ENCODE measurements at places on chromosomes 12 and 14. TPM values are rescaled to one million over a fixed set of nuclear protein-coding genes. Genes with fewer than 3 reads are reported as not detected.
A peak's percentile ranks its signal among the peaks of the same experiment; 100 is the strongest.

PTGER2 gene
- 17.3 TPM for total RNA-seq

KRT6C gene
- not detected for total RNA-seq

PAPLN gene
- 0.19 TPM for total RNA-seq

TAPBPL gene
- 30.0 TPM for total RNA-seq

B3GNT4 gene
- total RNA-seq, result 0.43 TPM

ADGRD1 gene
- 0.45 TPM for total RNA-seq

GAS2L3 gene
- total RNA-seq, result not detected

SSTR1 gene
- not detected for total RNA-seq

DNA sequence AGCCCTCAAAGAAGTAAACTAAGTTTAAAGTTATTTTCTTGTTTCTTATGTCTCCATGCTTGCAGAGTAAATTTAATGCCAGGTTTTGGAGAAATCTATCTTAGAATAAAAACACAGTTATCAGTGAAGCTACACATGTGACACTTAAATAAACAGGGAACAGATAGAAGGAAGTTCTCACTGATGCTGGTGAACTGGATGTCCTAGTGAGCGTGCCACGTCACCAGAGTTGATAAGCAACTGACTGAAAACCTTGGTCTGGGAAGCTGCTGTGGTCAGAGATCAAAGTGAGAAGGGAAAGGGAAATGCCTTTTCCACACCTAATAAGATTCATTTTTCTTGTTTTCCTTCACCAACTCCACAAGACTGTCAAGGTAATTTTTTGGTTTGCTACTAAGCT lies 74.8 kb upstream of the PCED1B start:
- no peak for DNase-seq

GRCh38 chr12:76644950-76645349 lies 85.4 kb upstream of the OSBPL8 start:
- DNase-seq, result no peak

GRCh38 chr14:75069811-75070145 lies 337 bp downstream of the ZC2HC1C start:
- DNase-seq, result no peak

DNA sequence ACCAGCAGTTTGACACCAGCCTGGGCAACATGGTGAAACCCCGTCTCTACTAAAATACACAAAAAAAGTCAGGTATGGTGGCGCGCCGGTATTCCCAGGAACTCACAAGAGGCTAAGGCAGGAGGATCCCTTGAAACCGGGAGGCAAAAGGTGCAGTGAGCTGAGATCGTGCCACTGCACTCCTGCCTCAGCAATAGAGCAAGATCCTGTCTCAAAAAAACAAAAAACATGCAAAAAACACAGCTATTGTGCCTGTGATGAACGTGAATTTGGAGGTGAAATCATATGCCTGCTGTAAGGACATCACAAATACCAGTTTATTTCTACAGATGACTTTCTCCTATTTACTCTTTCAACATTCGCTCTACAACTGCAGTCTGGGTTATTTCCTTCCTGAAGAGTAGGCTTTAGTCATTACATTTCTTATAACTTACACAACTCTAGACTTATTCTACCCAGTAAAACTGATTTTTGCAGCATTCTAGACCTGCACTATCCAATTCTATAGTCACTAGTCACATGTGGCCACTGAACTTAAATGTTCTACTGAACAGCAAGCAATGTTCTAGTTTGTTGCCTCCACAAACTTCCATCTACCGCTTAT lies 48.3 kb downstream of the HNRNPC start:
- no peak for DNase-seq

DNA sequence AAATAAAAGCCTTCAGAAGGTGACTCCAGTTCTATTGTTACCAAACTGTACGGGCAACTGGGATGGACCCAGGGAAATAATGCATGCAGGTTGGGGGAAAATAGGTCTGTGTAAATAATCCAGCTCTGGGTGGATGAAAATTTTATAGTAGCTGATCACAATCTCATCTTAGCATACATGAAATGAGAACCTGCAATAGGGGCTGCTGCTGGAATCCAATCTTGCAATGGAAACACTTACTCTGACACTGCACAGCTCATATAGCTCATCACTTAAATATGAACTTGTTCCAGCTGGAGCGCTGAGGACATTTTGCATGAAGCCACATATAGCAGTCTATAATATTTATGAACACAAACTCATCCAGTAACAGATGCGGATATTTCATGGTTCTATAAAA lies 40.1 kb upstream of the GAS2L3 start:
- no peak for DNase-seq

DNA sequence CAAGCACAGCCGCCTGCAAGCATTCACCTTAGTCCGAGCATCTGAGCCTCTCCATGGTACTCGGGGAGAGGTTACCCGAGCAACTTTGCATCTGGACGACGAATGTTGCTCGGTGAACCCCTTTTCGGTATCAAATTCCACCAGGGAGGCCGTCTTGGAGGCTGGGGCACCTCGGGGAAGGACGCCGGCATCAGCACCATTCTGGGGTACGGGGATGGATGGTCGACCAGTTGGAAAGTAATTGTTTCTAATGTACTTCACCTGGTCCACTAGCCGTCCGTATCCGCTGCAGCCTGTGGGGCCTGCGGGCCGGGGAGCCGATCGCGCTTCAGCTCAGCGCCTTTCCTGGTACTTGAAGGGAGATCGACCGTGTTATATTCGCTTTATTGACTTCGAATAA lies 161.7 kb upstream of the RTL1 start:
- DNase-seq, result no peak

GRCh38 chr14:72013721-72014345 lies 81.6 kb downstream of the RGS6 start:
- no peak for DNase-seq

DNA sequence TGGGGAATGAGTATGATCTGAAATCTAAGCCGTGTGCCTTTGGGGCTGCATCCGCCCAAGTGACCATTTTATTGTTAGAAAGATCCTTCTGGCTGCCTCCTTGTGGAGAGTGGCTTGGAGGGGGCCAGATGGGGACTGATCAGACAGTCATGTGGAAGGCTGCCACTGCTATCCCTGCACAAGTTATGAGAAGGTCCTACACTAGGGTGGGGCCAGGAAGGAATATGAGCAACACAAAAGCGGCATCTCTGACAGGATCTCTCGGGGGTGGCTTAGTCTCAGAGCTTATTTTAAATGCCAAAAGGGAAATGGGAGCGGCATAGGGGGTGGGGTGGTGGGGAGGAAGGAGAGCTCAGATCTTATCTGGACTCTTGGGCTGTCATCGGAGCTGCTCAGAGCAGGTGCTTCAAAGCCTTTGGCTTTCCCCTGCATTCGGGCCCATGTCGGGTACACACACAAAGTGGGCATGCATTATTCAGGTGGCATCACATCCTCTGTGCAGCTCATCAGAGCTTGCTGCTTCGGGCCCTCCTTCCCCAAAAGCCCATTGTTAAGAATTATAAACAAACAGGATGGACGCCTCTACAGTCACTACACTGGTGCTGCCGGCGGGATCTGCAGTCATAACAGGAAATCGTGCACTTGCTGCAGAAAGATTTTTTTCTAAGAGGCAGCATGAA lies 805.4 kb downstream of the VRK1 start:
- DNase-seq, result peak; percentile 47

DNA sequence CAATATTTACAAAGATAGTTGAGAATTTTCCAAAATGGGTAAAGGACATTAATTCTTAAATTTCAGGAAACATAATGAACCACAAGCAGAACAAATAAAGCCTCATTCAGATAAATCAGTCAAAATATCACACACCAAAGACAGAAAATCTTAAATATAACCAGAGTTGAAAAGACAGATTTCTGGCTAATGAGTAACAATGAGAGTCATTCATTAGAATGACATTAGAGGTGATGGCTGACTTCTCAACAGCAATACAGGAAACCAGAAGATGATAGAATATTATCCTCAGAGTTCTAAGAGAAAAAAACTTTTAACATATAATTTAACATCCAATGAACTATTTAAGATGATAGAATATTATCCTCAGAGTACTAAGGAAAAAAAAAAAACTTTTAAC lies 124.2 kb downstream of the DENND5B start:
- DNase-seq, result no peak

- no peak for DNase-seq
Measured at GRCh38 chr14:99841436-99842071, 48.3 kb downstream of the EML1 start.

GRCh38 chr12:91851741-91852477 lies 293.7 kb downstream of the BTG1 start:
- no peak for DNase-seq

DNA sequence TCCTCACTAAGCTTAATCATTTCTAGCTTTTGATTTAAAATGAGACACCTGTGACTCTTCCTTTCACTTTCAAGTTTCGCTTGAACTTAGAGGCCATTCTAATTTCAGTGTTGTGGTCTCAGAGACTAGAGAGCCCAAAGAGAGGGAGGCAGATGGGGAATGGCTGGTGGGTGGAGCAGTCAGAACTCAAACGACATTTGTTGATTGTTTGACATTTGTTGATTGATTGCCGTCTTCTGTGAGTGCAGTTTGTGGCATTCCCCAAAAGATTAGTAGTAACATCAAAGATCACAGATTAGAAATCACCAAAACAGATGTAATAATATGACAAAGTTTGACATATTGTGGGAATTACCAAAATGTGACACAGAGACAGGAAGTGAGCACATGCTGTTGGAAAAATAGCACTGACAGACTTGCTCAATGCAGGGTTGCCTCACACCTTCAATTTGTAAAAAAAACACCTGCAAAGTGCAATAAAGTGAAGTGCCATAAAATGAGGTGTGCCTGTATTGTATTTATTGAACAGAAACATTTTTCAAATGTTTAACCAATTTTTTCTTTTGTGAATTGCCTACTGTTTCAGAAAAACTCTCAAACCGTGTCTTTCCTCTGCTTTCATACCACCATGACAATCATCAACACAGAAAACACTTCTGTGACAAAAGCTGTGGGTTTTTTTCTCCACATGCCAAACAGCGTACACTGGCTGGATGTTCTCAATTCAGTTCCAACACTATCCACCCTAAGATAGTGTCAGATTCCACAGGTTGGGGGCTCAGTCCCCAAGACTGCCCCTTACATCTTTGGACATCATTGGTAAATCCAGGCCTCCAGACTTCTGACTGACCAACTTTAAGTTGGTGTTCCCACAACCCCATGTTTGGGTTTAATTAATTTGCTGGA lies 376.3 kb upstream of the RGS6 start:
- peak; percentile 56 for DNase-seq

DNA sequence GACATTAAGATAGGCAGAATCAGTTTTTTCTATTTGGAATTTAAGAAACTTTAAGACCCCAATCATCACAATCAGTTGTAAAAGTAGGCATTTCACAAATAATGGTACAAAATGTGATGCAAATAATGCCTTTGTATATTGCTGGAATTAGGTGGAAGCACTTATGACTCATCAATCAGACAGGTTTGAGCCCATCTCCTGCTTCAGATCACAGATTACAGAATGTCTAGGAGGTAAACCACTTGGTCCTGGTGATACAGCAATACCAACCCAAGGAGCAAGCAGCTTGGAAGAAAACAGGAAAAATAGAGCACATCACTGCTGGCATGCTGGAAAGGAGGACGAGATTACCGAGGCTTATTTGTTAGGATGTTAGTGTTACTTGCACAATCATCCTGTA lies 57.6 kb downstream of the C12orf56 start:
- DNase-seq, result no peak

DNA sequence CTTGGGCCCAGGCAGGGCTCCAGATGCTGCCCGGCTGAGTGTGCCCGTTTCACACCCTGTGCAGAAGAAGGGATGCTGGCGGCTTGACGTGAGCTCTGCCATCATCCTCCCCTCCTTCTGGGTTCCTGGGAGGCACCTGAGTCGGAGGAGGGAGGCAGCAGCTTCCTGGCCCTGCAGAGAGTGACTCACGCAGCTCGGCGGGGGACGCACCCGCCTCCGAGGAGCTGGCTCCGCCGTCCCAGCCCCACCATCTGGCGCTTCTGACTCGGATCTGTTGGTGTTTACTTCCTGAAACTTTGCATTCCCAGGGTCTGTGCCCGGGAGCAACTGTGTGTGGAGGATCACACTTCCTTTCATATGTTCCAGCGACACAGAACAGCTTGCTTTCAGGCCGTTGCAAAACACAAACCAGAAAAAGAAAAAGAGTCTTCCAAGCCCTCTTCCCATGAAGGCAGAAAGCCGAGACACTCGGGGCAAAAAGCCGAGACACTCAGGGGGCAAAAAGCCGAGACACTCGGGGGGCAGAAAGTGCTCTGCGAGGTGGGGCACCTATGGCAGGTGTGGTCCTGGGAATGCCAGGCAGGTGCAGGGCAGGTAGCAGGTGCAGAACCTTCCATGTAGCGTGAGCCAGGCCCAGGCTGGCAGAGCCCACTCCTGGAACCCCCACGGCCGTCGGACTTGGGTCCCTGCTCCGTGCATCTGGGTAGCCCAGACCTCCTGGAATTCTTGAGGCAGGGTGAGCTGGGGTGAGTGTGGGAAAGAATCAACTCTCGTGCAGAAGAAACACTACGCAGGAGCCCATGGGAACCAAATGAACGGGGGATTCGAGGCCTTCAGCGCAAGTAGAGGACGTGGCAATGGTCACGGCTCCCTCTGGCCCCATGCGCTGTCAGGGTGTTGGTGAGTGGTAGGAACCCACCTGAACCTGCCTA lies 27.6 kb upstream of the GALNT9 start:
- DNase-seq, result no peak

- peak; percentile 50 for DNase-seq
Measured at GRCh38 chr12:118120579-118121363, 15.2 kb upstream of the PEBP1 start.

- no peak for DNase-seq
Measured at GRCh38 chr14:59435987-59436386, 29.2 kb downstream of the GPR135 start.

GRCh38 chr12:76407710-76408109 lies 59.5 kb upstream of the BBS10 start:
- DNase-seq, result no peak

DNA sequence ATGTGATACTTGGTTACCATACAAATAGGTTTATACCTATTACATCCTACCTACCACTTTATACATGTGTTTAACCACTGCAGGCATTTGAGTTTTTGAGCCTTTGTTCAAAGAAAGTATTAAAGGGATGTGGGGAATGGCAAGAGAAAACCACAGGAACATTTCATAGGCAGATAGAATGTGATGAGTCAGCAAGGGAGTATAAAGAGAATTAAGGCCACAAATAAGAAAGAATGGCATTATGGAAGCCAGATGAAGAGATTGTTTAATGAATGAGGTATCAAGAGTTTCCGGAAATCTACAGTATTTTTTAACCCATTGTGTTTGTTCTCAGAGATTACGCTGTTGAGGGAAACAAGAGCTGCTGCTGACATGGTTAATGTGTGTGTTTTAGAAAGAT lies 66.9 kb downstream of the METTL25 start:
- DNase-seq, result no peak

DNA sequence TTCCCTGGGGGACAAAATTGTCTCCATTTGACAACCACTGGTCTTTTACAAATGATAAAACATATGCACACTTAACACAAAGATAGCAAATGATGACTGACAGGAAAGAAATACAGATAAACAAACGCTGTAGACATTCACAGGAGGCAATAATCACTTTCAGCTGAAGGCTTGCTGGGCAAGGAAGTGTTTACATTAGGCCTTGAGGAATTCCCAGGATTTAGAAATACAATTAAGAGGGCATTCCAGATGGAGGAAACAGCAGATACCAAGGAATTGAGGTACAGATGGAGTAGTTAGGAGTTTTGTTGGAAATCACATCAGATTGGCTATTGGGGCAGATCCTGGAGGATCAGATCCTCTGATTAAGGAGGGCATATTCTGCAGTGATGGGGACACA lies 93.9 kb downstream of the DYRK2 start:
- no peak for DNase-seq

- no peak for DNase-seq
Measured at GRCh38 chr14:76902591-76902990, 76.4 kb downstream of the LRRC74A start.
